ENCODE measurements at places on chromosomes 12 and 14.
A peak's percentile ranks its signal among the peaks of the same experiment; 100 is the strongest.

GRCh38 chr12:79983492-79983891 lies 48.6 kb upstream of the PPP1R12A start:
- peak; percentile 90 for DNase-seq

GRCh38 chr12:28057856-28058615 lies 85.5 kb upstream of the PTHLH start:
- DNase-seq = no peak

- no peak for DNase-seq
Observed at GRCh38 chr14:68680541-68681051, 112.3 kb downstream of the ZFP36L1 start.

- DNase-seq = peak; percentile 39
Observed at GRCh38 chr14:25009891-25010290, 40.1 kb downstream of the STXBP6 start.

- no peak for DNase-seq
Observed at GRCh38 chr14:86794689-86795088, 1198.3 kb downstream of the GALC start.

GRCh38 chr14:65904988-65905387 lies 492.5 kb downstream of the FUT8 start:
- no peak for DNase-seq

DNA sequence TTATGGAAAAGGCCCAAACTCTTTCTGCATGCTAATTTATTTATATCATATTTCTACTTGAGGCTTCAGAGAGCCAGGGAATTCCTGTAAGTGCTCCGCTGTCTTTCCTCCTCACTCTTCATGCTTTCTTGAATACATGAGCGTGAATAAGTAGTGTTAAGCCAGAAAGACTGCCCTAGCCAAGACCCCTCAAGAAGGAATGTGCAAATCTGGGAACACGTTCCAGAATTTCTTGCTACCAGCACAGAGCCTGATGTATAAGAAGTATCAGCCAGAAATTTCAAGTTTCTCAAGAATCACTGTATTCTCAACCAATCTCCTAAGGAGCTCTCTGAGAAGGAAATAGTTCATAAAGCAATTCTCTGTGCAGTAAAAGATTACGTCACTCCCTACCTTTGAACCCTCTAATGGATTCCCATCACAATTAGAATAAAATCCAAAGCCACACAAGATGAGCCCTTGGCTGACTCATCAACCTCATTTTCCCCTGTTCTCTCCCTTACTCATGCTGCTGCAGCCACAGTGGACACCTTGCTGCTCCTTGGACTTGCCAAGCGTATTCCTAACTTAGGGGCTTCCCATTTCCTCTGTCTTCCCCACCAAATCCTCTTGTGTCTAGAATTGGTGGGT lies 6.9 kb upstream of the TSPAN8 start:
- DNase-seq = no peak
